Spinal cord (tissue), 10 donors: ENCODE measurements at places on chromosomes 1 and 21. TPM values are rescaled to one million over a fixed set of nuclear protein-coding genes. Genes with fewer than 3 reads are reported as not detected.

GRCh38 chr1:35555212-35555584 lies 2.0 kb downstream of the KIAA0319L start:
- DNase-seq, result no peak

DNA sequence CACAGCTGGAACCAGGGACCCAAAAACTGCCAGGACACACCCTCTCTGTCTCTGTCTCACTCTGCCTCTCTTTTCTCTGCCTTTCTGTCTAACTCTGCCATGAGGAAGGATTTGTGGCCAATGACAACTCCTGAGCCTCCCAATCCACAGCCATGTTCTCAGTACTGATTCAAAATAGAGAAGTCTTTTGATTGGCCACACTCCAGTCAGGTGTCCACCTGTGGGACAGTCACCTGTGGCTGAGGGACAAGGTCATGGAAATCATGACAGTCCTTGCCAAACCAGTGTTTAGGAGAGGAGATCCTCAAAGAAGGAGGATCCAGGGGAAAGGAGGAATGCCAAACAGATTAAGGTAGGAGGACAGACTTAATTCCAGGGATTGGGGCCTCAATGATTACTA lies 15.8 kb downstream of the TINAGL1 start:
- no peak for DNase-seq

- DNase-seq, result no peak
Observed at GRCh38 chr1:211478376-211478775, 13.6 kb downstream of the RD3 start.

- no peak for DNase-seq
Observed at GRCh38 chr1:231072041-231072440, 32.0 kb upstream of the FAM89A start.

GRCh38 chr1:71796006-71796405 lies 486.3 kb downstream of the NEGR1 start:
- DNase-seq, result no peak

DNA sequence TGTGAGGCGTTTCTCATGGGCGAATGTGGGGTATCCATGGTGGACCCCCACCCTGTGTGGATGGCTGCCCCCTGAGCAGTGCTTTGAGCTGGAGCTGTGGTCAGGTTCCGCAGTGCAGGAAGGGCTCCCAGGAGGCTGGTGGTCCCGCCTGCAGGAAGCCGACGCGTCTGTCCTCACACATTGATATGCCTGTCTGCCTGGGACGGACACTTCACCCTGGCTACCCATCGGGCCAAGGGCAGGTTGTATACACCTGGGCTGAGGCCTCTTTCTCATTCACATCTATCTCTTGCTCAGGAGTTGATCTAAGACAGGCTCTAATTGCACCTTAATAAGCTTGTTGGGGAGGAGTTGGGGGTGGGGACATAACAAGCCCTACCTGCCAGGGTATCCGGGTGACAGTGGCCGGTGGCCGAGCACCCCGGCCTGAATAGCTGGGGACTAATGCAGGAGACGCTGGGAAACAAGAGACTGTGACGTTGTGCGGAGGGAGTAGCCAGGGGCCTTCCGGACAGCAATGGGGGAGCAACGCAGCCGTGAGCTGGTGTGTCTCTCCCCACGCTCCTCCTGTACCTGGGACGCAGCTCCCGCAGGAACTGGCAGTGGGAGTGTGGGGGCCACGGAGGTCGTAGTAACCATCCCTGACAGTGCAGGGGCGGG lies 21.7 kb downstream of the PDXK start:
- DNase-seq, result no peak

- DNase-seq, result no peak
Observed at GRCh38 chr1:27103498-27103897, 51.4 kb downstream of the SLC9A1 start.

GRCh38 chr1:216325946-216326345 lies 97.3 kb downstream of the USH2A start:
- DNase-seq, result no peak

- no peak for DNase-seq
Observed at GRCh38 chr21:43339668-43340067, 87.3 kb downstream of the SIK1 start.

GRCh38 chr21:41425954-41426675 lies at the start of gene MX1:
Gene MX1, plus strand, starts transcription at chr21:41426239. Its CDS starts 5,832 bp downstream, at chr21:41432071.
- DNase-seq, result peak; percentile 7

GRCh38 chr21:34129039-34129891 lies 55.9 kb downstream of the MRPS6 start:
- peak; percentile 95 for DNase-seq

GRCh38 chr1:111212634-111213335 lies 12.3 kb upstream of the DENND2D start:
- DNase-seq, result no peak

GRCh38 chr1:94667818-94668217 lies 126.3 kb upstream of the F3 start:
- DNase-seq, result no peak

GRCh38 chr1:96764469-96764868 lies 42.9 kb downstream of the PTBP2 start:
- DNase-seq, result no peak

DNA sequence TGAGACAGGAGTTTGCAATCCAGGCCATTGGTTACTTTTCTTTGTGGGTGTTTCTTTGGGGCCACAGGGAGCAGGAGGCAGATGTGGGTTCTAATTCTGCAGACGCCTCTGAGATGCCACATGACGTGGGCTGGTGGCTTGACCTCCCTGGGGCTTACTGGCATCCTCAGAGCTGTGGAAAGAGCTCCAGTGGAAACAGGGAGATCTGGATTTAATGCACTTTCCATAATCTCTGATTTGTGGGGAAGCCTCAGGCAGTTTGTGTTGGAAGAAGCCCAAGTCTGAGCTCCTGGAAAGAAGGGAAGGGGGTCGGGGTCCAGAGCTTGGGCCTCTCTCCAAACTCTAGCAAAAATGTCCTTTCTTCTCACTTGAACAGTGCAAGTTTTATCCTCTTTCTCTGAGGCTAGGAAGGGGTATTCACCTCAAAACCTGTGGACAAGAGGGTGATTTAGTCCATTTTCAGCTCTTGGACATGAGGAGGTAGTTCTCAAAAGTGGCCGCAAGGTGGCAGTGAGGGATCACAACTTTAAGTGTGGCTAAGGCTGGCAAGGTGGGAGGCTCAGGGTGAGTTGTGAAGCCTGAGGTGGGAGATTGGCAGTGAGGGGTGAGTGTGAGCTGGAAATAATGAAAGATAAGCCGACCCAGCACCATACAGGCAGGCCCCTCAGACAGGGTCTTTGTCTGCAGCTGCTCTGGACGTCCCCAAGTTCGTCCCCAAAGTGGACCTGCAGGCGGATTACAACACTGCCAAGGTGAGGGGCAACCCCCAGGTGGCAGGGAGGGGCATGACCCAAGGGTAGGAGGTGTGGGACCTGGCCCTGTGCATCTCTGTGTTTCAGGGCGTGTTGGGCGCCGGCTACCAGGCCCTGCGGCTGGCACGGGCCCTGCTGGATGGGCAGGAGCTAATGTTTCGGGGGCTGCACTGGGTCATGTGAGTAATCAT lies 9.2 kb downstream of the IKBKE start:
- peak; percentile 96 for DNase-seq

DNA sequence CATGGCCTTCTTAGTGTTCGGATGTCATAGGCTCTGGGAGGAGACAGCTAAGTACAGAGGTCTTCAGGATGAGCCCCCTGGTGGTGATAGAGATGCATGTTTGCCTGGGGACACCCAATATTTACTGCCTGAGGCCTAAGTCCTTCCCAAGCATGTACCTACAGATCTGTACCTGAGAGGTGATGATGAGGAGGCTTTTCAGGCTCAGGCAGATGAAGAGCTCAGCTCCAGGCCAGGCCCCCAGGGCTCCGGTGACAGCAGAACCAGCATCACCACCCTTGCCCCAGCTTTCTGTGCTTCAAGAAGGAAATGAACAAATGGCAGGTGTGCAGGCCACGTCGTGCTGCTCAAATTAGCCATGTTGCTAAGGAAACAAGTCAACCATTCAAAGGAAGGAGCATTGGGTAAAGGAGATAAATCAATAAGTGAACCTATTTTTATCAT lies 21.1 kb downstream of the CACNA1E start:
- no peak for DNase-seq

DNA sequence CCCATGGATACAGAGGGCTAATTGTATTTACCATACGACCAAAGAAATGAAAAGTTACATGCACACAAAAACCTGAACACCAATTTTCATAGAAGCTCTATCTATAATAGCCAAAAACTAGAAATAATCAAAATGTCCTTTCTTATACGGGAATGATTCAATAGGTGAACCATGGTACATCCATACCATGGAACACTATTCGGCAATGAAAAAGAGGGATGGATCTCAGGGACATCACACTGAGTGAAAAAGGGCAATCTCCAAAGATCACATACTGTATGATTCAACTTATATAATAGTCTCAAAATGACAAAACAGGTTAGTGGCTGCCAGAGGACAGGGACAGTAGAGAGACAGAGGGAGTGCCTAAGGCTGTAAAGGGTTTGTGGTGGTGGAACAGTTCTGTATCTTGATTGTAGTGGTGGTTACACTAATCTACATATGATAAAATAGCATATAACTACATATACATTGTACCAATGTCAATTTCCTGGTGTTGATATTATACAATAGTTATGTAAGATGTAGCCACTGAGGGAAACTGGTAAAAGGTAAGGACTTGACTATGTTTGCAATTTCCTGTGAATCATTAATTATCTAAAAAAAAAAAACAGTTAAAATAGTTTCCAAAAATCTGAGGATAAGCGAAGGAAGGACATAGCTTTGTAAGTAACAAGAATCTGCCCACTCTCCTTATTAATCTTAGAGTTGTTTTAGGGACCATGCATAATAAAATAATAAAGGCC lies 3.7 kb downstream of the RSBN1 start:
- DNase-seq, result no peak

DNA sequence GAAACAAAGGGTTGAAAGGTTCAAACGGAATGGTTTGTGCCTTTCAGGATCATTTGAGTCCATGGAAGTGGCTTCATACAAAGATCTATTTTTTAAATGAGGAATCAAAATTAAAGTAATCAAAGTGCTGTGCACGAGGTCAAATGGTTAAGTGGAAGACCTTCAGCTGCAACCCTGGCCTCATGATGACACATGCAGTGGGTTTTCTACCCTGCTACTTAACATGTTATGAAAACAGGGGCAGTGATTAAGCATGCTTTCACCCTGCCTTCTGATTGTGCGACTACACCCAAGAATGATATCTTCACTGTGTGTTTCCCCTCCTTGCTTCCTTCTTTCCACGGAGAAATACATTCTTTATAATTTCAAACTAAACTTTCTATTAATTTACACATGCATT lies 604.2 kb downstream of the LRRIQ3 start:
- DNase-seq, result no peak

GRCh38 chr1:10960411-10961299 lies 51.8 kb upstream of the TARDBP start:
- DNase-seq, result no peak

DNA sequence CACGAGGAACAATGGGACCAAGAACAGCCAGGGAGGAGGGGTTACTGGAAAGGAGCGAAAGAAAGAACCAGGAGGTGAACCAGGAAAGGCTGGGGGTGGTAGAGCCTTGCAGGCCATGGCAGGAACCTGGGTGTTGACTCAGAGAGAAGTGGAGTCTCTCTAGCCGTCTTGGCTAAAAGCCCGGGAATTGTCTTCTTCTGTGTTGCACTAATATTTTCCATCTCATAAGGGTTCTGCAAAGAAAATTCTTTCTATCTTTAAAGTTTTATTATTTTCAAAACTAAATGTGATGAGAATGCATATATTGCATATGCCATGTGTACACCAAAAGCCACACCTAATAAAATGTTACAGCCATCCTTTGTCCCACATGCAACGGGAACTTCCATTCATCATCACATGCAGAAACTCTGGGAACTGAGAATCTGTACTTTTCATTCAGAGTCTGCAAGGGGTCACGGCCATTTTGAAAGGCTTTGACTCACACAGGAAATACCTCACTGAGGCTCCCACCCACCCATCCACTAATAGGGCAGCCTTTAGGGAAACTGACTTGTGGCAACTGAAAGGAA lies 38.0 kb downstream of the ERG start:
- no peak for DNase-seq

GRCh38 chr1:72938408-72938807 lies 656.1 kb upstream of the NEGR1 start:
- DNase-seq, result no peak

GRCh38 chr1:10220200-10220599 lies 9.8 kb downstream of the KIF1B start:
- DNase-seq, result no peak

DNA sequence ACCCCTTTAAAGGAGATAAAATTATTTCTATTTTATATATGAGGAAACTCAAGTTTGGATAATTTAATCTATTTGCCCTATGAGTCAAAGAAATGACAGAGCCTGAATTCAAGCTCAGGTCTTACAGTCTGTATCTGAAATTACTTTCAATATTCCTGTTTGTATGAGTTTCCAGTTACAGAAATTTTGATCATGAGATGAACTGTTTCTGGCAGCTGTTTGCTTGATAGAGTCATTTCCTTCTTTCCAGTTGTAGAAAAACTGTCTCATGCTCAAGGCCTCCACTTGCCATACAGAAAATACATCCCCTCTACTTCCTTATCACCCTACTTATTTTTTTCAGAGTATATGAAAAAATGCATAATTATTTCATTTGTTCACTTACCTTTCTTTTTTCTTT lies 87.6 kb downstream of the PTPRC start:
- no peak for DNase-seq

DNA sequence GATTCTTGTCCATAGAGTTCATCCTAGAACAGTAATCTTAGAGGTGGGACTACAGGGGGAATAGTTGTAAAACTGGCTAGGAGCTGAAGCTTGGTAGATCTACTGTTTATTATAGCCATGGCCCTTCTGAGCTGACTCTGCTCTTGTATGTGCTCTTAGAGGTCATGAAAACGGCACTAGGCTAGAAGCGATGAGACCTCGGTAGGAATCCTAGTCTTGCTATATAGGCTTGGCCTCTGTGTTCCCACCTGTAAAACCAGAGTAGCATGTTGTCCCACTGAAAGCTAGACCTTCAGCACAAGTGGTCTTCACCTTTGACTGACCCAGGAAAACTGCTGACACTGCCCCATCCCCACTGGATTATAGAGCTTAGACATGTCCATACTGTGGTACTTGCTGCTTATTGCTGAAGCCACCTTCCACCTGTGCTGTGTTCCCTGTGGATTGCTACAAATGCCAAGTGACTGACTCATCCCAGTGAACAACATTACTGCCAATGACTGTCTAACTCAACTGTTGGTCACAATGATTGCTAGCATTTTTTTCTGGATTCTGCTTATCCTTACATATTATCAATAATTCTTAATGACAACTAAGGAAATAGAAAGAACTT lies 23.0 kb upstream of the PIGC start:
- DNase-seq, result no peak

CD1E gene
- total RNA-seq, result 0.10 TPM

FNDC5 gene
- 44.9 TPM for total RNA-seq

KCNK2 gene
- 184 TPM for total RNA-seq

SYT2 gene
- total RNA-seq, result 11.1 TPM

ADAMTSL4 gene
- 13.1 TPM for total RNA-seq

ADORA3 gene
- 7.2 TPM for total RNA-seq

LINGO4 gene
- 2.0 TPM for total RNA-seq

TMPRSS2 gene
- total RNA-seq, result 0.88 TPM

LCE1C gene
- total RNA-seq, result not detected

SMAP2 gene
- total RNA-seq, result 43.9 TPM

CAPZA1 gene
- 148 TPM for total RNA-seq

MYBPH gene
- not detected for total RNA-seq
